Cardiac ventricle fibroblast (primary cell): ENCODE measurements at places on chromosomes 6 and 20. TPM values are rescaled to one million over a fixed set of nuclear protein-coding genes. Genes with fewer than 3 reads are reported as not detected.

Gene SRMS
- total RNA-seq: not detected in 2 replicates

Gene RIMS1
- not detected in 2 replicates for total RNA-seq

Gene RNF182
- 0.05 and 0.12 TPM in 2 replicates for total RNA-seq

Gene LRP11
- 26.2 and 44.3 TPM in 2 replicates for total RNA-seq

Gene MAS1
- 0.05 and 0.25 TPM in 2 replicates for total RNA-seq

Gene EEF1A2
- not detected in 2 replicates for total RNA-seq

Gene LHFPL5
- not detected in 2 replicates for total RNA-seq

Gene PABPC1L
- total RNA-seq: 5.1 and 7.4 TPM in 2 replicates

Gene SLC22A2
- total RNA-seq: not detected in 2 replicates

Gene PSORS1C1
- 0.64 and 51.9 TPM in 2 replicates for total RNA-seq

Gene FARS2
- total RNA-seq: 7.7 and 14.4 TPM in 2 replicates

Gene MTFR2
- 0.88 and 1.5 TPM in 2 replicates for total RNA-seq

Gene ULBP2
- total RNA-seq: 0.62 and 1.8 TPM in 2 replicates

Gene FOXP4
- total RNA-seq: 4.4 and 7.8 TPM in 2 replicates

Gene LST1
- not detected in 2 replicates for total RNA-seq

Gene LY6G6F
- not detected in 2 replicates for total RNA-seq

Gene IL17F
- total RNA-seq: not detected in 2 replicates

Gene SLC22A3
- total RNA-seq: 4.5 and 6.3 TPM in 2 replicates

Gene BPIFA1
- total RNA-seq: not detected in 2 replicates

Gene LY86
- total RNA-seq: not detected in 2 replicates

Gene ARFGEF3
- 0.05 and 0.06 TPM in 2 replicates for total RNA-seq

Gene BEND3
- 1.5 and 1.6 TPM in 2 replicates for total RNA-seq

Gene REM1
- 0.44 and 1.2 TPM in 2 replicates for total RNA-seq

Gene SLC17A1
- total RNA-seq: not detected in 2 replicates

Gene MMP24
- 0.05 and 0.06 TPM in 2 replicates for total RNA-seq

Gene GRM1
- total RNA-seq: not detected in 2 replicates

Gene NKAIN4
- total RNA-seq: not detected in 2 replicates

Gene RAMACL
- total RNA-seq: 2.1 and 3.2 TPM in 2 replicates

Gene TRAPPC3L
- total RNA-seq: 1.2 TPM in 1 of 2 replicates, not detected in the other

Gene NKX2-4
- not detected in 2 replicates for total RNA-seq

Gene CDSN
- total RNA-seq: not detected in 2 replicates

Gene PCK1
- total RNA-seq: 0.15 TPM in 1 of 2 replicates, not detected in the other

Gene RPRD1B
- total RNA-seq: 15.1 and 19.8 TPM in 2 replicates

Gene VGLL2
- not detected in 2 replicates for total RNA-seq

Gene CASS4
- total RNA-seq: 2.8 and 4.0 TPM in 2 replicates

Gene SFT2D1
- total RNA-seq: 42.0 and 43.9 TPM in 2 replicates
